ENCODE measurements at places on chromosomes 5 and 9.

GRCh38 chr5:116421080-116421629 is 153.5 kb downstream of the SEMA6A start:
- DNase-seq: no peak

DNA sequence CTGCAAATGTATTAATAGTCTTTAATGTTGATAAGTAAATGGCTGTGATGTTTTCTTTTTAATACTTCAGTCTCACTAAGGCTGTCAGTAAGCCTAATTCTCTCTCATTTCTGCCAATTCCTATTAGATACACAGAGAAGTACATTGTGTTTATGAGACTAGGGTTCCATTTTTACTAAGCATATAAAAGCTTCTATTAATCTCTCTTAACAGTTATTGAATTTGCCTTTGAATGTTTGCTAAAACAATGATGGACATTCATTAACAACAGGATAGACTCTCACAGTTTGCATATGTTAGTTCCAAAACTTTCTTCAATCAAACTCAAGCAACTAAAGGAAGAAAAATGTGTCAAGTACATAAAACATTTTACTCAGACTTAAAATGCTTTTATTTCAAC is 659.3 kb downstream of the TLE1 start:
- no peak for DNase-seq

- DNase-seq: no peak
These were observed 10.3 kb downstream of the ZFAND5 start for GRCh38 chr9:72354704-72355103.

DNA sequence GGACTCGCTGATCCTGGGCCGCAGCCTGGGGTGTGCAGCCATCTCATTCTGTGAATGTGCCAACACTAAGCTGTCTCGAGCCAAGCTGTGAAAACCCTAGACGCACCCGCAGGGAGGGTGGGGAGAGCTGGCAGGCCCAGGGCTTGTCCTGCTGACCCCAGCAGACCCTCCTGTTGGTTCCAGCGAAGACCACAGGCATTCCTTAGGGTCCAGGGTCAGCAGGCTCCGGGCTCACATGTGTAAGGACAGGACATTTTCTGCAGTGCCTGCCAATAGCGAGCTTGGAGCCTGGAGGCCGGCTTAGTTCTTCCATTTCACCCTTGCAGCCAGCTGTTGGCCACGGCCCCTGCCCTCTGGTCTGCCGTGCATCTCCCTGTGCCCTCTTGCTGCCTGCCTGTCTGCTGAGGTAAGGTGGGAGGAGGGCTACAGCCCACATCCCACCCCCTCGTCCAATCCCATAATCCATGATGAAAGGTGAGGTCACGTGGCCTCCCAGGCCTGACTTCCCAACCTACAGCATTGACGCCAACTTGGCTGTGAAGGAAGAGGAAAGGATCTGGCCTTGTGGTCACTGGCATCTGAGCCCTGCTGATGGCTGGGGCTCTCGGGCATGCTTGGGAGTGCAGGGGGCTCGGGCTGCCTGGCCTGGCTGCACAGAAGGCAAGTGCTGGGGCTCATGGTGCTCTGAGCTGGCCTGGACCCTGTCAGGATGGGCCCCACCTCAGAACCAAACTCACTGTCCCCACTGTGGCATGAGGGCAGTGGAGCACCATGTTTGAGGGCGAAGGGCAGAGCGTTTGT is 19.9 kb downstream of the PTGES2 start:
- no peak for DNase-seq

DNA sequence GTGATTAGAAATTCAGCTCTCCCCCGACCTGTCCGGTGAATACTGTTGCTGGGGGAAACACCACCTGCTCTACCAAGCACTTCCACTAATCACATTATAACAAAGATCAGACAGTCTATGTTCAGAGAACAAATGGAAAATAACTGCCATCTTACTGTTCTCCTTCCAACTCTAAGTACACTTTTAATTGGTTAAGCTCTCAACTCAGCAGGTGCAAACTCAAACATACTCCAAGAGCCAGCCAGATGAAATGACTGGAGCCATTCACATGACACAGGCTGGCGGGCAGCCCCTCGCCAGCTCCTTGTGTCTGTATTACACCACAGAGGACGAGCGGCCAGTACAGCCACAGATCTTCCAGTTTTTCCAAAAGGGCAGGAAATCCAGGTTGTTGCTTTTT is 16.1 kb downstream of the LIFR start:
- no peak for DNase-seq

GRCh38 chr9:22060831-22061383 is 51.8 kb upstream of the CDKN2B start:
- no peak for DNase-seq

GRCh38 chr9:109092051-109092580 is 27.6 kb downstream of the TMEM245 start:
- no peak for DNase-seq

DNA sequence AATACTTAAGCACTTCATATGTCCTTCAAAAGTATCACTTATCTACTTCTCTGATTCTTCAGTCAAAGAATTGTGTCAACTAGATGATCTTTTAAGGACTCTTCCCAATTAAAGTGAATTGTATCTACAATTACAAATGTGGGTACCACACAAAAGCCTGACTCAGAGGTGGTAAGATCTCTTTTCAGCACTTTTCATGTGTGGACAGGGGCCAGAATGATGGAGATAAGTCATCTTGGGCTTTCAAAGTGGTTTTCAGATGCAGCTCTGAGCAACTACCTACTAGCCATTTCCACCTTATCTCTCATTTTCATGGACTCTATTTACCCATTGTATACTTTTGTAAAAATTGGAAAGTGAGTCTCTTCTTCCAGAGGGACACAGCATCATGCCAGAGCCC is 8.4 kb downstream of the COX7C start:
- no peak for DNase-seq

All from right renal pelvis (tissue), 4 donors.